CD8-positive, alpha-beta T cell (primary cell): ENCODE measurements at places on chromosomes 12 and 14. TPM values are rescaled to one million over a fixed set of nuclear protein-coding genes. Genes with fewer than 3 reads are reported as not detected.

Gene SSTR1
- not detected for total RNA-seq

Gene TSPAN8
- not detected for total RNA-seq

- no peak for DNase-seq
These were observed 92.8 kb downstream of the ASCL1 start for GRCh38 chr12:103050273-103050672.

- DNase-seq, result no peak
These were observed 79.5 kb upstream of the C14orf180 start for GRCh38 chr14:104499784-104500760.

GRCh38 chr14:100618763-100619320, 31.6 kb upstream of the BEGAIN start:
- no peak for DNase-seq

DNA sequence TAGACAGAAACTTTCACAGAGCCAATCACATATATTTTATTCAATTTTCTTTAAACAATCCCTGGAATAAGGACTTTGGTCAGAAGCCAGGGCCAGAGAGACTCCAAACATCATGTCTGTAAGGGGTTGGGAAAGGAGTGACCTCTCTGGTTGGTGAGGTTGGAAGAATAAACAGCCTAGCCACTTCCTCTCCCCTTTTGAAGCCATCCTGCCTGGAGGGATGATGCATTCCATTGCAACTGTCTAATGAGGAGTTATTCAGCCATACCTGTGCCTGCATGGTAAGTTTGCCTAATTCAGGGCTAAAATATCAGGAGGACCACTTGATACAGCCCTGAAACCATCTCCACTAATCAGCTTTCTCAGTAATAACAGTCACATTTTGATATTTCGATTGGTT, 299.8 kb downstream of the KCNH5 start:
- DNase-seq, result no peak

Gene SLC5A8
- total RNA-seq, result not detected

Gene TEX52
- not detected for total RNA-seq

DNA sequence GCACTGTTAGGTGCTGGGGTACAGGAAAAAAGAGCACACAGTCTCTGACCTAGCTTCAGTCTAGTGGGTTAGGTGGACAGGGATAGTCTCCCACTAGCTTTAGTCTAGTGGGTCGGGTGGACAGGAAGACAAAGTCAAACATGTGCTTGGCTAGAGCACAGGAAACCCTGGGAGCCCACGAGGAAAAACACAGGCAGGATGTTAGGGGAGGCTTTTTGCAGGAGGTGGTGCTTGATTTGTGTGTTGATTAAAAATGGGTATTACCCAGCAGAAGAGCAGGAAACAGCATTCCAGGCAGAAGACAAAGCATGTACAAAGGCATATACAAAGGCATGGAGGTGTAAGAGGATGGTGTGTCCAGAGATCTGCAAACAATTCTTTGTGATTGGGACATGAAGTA, 23.3 kb downstream of the SLC38A2 start:
- DNase-seq, result no peak

GRCh38 chr14:61530896-61531295, 164.4 kb upstream of the HIF1A start:
- DNase-seq, result no peak

- no peak for DNase-seq
These were observed 37.3 kb downstream of the ANO2 start for GRCh38 chr12:5907807-5908206.

- peak; percentile 65 for DNase-seq
These were observed 35.3 kb downstream of the PITPNM2 start for GRCh38 chr12:123115409-123116121.

DNA sequence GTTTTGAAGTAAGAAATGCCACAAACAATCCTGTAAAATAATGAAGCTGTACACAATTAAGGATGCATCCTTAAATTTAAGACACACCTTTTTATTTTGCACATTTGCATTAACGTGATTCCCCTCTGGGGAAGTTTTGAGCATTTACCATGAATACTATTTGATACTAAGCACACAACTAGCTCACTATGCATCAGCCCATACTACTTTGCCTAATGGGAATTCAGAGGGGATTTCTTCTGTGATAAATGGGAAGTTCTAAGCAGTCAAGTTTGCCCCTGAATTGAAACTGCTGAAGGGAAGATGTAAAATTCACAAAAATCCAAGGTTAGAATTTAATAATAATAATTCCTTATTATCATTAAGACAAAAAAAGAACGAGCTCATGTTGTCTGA, 27.4 kb downstream of the SINHCAF start:
- DNase-seq, result no peak

GRCh38 chr12:106127338-106128126, 11.2 kb downstream of the NUAK1 start:
- no peak for DNase-seq
